ENCODE measurements at places on chromosomes 16 and 17.

- DNase-seq: no peak
These were observed 46.5 kb downstream of the RPH3AL start for GRCh38 chr17:306116-306515.

- DNase-seq: no peak
These were observed 2.1 kb downstream of the HIRIP3 start for GRCh38 chr16:29993191-29993902.

- no peak for DNase-seq
These were observed 6.9 kb downstream of the MLLT6 start for GRCh38 chr17:38711792-38712571.

DNA sequence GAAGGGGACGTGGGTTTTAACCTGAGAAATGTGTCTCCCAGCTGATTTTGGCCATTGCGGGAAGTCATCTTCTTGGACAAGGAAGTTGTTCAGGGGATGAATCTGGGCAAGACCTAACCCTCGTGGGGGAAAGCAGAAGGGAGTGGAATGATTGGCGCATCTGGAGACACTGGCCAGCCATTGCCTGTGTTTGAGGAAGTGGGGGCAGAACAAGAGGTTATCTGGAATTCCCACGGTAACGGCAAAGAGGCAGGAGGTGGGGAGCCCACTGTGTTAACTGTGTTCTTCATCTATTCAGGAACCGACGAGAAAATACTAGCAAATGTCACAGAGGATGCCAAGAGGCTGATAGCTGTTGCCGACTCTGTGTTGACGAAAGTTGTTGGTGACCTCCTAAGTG lies 66.9 kb downstream of the RNF213 start:
- no peak for DNase-seq

GRCh38 chr17:28812748-28813377 lies 29.7 kb downstream of the FAM222B start:
- DNase-seq: no peak

- DNase-seq: peak; percentile 26
These were observed 48.5 kb downstream of the RBFOX3 start for GRCh38 chr17:79562192-79562930.

- peak; percentile 59 for DNase-seq
These were observed at the start of gene ARHGAP44 for GRCh38 chr17:12789481-12790248. Gene ARHGAP44 (plus strand): TSS chr17:12789498. CDS start chr17:12789839, 341 bp downstream.

- no peak for DNase-seq
These were observed 118.3 kb upstream of the ADAMTS18 start for GRCh38 chr16:77553130-77553529.

GRCh38 chr16:29658705-29659104 lies 4.3 kb upstream of the SPN start:
- no peak for DNase-seq

DNA sequence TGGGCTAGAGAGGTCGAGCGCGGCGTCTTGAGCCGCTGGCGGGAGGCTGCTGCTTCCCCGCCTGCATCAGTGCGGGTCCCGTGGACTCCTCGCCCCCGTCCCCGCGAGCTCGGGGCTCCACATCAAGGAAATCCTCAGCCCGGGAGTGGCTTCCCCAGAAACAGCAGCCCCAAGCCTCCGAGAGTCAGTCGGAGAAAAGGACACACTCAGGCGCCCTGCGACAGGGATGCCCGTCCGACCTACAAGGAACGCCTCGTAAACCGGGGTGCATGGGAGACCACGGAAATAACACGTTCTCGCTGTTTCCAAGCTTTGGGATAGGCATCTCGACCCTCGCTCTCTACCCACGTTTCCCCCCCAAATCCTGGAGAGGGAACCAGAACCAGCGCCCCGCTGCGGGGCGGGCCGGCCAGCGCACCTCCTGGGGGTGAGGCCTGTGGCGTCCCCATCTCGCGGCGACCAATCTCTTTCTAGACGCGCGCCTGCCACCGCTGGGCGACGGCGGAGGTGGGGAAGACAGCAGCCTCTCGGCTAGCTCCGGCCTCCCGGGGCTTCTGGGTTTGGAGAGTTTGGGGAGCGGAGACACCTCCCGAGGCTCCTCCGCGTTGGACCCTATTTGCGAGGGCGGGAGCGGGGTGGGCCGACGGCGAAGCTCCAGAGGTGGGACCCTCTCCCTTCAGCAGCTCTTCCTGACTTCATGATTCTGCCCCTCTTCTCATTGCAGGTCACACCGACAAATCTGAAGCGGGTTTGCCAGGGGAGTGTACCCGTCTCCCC lies 759 bp upstream of the TP53I13 start:
- DNase-seq: peak; percentile 88

DNA sequence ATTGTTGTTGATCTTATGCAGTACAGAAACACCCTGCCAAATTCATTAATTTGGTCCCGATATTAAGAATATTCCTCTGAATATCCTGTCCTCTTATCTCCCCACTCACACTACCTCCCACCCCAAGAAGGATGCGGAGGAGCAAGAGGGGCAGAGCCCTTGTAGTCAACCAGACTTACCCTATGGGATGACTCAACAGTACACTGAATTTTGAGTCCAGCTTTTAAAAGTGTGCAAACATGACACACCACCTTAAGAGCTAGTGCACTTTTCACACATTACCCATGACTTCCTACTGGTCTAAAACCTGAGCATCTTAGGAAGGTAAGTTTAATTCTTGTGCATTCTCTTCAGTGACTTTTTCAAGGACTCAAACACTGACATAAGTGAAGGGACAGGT lies 9.5 kb downstream of the USP22 start:
- DNase-seq: no peak

DNA sequence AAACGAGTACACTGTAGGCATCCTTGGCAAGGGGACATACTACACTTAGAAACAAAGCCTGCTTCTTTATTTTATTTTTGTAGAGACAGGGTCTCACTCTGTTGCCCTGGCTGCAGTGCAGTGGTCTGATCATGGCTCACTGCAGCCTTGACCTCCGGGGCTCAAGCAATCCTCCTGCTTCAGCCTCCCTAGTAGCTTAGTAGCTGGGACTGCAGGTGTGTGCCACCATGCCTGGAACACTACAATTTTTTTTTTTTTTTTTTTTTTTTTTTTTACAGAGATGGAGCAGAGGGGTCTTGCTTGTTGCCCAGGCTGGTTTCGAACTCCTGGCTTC lies 78.2 kb downstream of the WIPI1 start:
- DNase-seq: no peak

DNA sequence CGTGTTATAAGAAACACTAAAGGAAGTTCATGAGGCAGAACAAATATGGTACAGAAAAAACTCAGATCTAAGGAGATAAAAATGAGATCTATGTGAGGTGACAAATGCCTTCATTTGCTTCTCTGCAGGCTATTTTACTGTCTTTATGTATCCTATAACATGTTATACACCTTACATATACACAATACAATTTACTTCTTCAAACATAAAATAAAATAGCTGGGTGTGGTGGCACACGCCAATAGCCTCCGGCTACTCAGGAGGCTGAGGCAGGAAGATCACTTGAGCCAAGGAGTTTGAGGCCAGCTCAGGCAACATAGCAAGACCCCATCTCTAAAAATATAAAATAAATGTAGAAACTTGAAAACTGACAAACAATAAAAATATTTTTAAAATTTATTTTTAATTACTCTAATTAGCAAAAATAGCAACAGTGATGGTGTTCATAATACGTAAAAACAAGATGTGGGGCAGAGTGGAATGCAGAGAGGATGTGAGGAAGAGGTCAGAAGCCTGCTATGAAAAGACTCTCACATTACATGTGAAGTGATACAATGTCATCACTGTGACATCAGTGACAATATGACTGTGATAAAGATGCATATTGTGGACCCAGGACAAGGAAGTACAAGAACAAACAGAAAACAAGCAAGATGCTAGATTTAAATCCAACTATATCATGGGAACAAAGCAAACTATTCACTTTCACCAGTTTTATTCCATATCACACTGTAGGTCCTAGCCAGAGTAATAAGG lies 31.0 kb downstream of the VPS53 start:
- DNase-seq: no peak

GRCh38 chr16:88705801-88706228 lies 393 bp downstream of the RNF166 start:
- no peak for DNase-seq

DNA sequence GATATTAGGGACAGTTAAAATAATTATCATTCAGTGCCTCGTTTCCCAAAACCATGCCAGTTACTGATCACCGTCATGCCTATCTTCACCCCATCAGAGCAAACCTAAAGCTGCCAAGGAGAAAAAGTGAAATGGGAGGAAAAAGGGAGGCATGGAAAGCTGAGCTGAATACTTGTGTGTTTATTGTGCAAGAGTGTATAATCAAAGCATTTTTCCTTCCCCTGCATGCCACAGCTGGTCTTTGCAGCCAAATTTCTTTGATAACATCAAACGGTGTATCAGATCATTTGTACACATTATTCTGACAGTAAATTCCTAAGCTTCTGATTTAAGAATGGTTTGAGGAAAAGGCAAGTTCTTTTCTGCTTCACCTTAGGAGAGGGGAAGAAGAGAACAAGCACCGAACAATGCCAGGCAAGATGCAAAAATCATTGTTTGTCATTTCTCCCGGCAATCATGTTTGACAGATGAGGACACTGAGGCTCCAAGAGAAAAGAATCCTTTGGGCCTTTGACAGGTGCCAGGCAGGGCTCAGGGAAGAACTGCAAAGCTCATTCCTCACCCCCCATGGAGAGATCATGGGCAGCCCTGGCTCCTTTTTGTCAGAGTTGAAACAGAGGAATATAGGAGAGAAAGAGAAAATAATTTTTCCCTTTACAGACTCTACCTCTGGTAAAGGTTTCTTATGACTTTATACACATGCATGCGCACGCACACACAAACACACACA lies 51.4 kb upstream of the ARHGAP44 start:
- DNase-seq: no peak

DNA sequence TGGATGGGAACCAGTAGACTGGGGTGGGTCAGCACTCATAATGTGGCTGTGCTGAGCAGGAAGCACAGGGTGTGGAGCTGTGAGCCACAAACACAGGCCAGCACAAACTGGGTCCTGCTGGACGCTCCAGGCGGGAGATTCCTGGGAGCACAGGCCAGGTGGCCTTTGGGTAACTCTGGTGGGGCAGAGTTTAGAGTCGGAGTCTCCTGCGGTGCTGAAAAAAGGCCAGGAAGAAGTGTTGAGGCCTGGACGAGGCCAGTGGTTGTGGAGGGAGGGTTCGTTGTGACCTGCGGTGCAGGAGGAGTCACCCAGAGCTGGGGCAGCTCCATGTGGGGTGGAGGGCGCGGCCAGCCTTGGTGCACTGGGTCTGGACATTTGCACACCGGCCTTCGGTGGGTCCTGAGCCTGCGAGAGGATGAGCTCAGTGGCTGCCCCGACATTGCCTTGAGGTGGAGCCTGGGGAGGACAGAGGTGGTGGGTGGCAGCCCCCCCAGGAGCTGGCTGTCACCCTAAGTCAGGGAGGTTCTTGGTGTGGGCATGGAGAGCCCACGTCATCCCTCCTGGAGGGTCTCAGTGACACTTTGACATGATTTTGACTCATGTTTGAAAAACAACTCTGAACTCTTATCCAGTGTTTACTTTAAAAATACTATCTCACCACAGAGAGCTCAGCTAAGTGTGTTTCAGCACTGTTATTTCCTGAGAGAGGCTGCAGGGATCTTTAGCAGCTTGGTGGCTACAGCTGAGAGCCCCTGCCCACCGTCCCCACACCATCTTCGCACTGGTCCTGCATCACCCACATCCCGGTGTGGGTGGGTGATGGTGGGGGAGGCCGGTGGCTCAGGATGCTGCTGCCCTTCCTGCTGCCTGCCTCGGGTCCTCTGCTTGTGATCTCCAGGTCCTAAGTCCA lies 98.7 kb downstream of the NPIPB11 start:
- DNase-seq: no peak

DNA sequence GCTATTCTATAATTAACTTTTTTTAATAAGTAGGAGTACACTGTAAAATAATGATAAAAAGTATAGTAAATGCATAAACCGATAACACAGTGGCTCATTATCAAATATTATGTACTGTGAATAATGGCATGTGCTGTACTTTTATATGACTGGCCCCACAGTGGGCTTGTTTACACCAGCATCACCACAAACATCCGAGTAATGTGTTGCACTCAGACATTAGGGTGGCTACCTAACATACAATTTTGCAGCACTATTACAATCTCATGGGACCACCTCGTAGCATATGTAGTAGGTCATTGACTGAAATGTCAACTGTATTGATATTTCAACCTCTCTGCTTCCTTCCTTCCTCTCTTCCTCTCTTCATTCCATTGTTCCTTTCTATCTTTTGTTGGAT lies 51.7 kb downstream of the TBX4 start:
- DNase-seq: no peak

GRCh38 chr17:27602721-27603420 lies 28.1 kb upstream of the LGALS9 start:
- DNase-seq: peak; percentile 88

GRCh38 chr16:67678354-67679023 lies 11.9 kb downstream of the C16orf86 start:
- DNase-seq: no peak

DNA sequence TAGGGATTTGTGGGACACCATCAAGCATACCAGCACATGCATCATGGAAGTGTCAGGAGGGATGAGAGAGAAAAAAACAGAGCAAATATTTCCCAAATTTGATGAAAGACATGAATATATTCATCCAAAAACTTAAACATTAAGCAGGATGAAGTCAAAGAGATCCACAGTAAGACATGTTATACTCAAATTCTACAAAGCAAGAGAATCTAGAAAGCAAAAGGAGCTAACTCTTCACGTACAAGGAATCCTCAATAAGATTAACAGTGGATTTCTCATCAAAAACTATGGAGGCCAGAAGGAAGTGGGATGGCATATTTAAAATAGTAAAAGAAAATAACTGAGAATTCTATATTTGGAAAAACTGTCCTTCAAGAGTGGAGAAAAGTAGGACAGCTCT lies 374.8 kb downstream of the ZFHX3 start:
- no peak for DNase-seq

- no peak for DNase-seq
These were observed 10.4 kb upstream of the SOX9 start for GRCh38 chr17:72110231-72110941.

DNA sequence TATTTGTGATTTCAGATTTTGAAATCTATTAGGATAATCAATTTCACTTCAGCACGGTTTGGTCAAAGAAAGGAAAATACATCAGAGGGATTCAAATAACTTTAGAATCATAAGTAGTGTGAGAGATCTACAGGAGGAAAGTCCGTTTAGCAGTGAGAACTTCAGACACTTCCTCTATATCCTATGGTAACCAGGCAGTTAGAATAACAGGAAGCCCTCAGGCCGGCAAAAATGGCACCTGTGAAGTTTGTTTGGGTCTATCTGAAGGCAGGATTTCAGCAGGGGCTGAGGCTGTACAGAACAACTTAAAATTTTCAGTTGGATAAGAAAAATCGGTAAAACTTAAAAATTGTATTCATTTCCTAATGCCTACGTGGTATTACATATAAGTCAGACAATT lies 24.9 kb downstream of the KCNJ16 start:
- no peak for DNase-seq

Data from suprapubic skin (tissue), 4 donors.